ENCODE measurements at places on chromosomes 12 and 14.

GRCh38 chr14:64760146-64760755 is 56.0 kb downstream of the PLEKHG3 start:
- no peak for DNase-seq

DNA sequence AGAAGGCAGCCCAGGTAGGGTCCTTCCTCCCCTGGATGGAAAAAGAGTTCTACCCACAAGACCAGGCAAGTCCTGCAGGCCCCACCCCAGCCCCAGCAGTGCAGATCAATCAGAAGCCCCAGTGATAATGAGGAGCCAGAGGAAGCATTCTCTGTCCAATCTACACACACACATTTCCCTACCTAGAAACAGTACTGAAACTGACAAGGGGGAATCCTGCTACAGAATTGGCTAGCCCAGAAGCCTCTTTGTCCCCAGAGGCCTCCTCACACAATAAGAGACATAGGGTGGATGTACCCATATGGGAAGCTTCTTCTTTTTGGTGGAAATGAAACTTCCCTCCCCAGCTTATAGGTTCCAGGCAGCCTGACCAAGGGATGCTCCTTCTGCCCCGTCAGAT is 9.9 kb downstream of the FSCB start:
- DNase-seq, result no peak

- DNase-seq, result no peak
Measured at GRCh38 chr14:104898870-104899510, 25.7 kb upstream of the PLD4 start.

DNA sequence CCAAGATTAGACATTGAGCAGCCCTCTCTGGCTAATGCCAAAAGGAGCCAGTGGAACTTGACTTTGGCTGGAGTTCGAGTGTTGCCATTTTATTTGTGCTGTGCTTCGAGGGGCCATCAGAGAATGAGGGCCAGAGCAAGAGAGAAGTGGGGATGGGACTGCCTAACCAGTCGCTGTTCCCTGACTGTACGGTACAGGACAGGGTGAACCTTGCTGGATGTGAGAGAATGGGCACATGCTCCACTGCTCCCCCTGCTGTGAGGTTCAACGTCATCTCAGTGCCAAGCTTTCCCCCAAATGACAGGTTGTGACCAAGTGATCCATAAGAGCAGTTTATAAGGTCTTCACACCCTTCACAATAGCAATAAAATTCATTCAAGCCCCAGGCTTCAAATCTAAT is 55.1 kb upstream of the BCL11B start:
- no peak for DNase-seq

GRCh38 chr12:114742363-114742762 is 58.4 kb upstream of the TBX3 start:
- no peak for DNase-seq

DNA sequence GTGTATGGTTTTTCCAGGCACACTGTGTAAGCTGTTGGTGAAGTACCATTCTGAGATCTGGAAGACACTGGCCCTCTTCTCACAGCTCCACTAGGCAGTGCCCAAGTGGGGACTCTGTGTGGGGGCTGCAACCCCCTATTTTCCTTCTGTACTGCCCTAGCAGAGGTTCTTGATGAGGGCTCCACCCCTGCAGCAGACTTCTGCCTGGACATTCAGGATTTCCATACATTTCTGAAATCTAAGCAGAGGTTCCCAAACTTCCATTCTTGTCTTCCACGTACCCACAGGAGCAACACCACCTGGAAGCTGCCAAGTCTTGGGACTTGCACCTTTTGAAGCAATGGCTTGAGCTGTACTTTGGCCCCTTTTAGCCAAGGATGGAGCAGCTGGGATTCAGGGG is 85.2 kb upstream of the PRMT8 start:
- DNase-seq, result no peak

All from stimulated activated CD8-positive, alpha-beta memory T cell treated with anti-CD3 and anti-CD28 coated beads, Interleukin-15, amount 100 ng/mL, for 4 hours (primary cell).